Naive B cell (primary cell): ENCODE measurements at places on chromosomes 7 and 10. TPM values are rescaled to one million over a fixed set of nuclear protein-coding genes. Genes with fewer than 3 reads are reported as not detected.

TFAM gene
- 55.8 TPM for polyA plus RNA-seq

PRR15 gene
- not detected for polyA plus RNA-seq

FAM25A gene
- not detected for polyA plus RNA-seq

UCMA gene
- not detected for polyA plus RNA-seq

SLC26A5 gene
- not detected for polyA plus RNA-seq

EBLN1 gene
- polyA plus RNA-seq: not detected

ERV3-1 gene
- polyA plus RNA-seq: 10.0 TPM

WNT8B gene
- not detected for polyA plus RNA-seq

SEMA3C gene
- not detected for polyA plus RNA-seq

VSTM4 gene
- 0.17 TPM for polyA plus RNA-seq

TBL2 gene
- polyA plus RNA-seq: 15.6 TPM

PRLHR gene
- not detected for polyA plus RNA-seq

C7orf25 gene
- 6.9 TPM for polyA plus RNA-seq

PRTFDC1 gene
- not detected for polyA plus RNA-seq

SAP25 gene
- polyA plus RNA-seq: not detected

GNAT3 gene
- polyA plus RNA-seq: not detected

AKR1C8 gene
- polyA plus RNA-seq: not detected

IDE gene
- polyA plus RNA-seq: 11.5 TPM

PARD3 gene
- polyA plus RNA-seq: 0.16 TPM

MTPN gene
- polyA plus RNA-seq: 203 TPM

PRPS1L1 gene
- not detected for polyA plus RNA-seq

PLPP4 gene
- not detected for polyA plus RNA-seq

NEUROG3 gene
- not detected for polyA plus RNA-seq

ACTR3C gene
- 7.6 TPM for polyA plus RNA-seq

CNNM1 gene
- polyA plus RNA-seq: not detected

VGF gene
- polyA plus RNA-seq: not detected

MYL10 gene
- not detected for polyA plus RNA-seq

ATG9B gene
- 7.6 TPM for polyA plus RNA-seq

TRIM50 gene
- not detected for polyA plus RNA-seq

NPY gene
- not detected for polyA plus RNA-seq

DDC gene
- not detected for polyA plus RNA-seq

LRRC18 gene
- polyA plus RNA-seq: 0.92 TPM

GIMAP6 gene
- polyA plus RNA-seq: 0.22 TPM

XRCC2 gene
- not detected for polyA plus RNA-seq

NUTM2D gene
- not detected for polyA plus RNA-seq

GRID2IP gene
- 0.08 TPM for polyA plus RNA-seq

TMEM26 gene
- not detected for polyA plus RNA-seq

COL26A1 gene
- not detected for polyA plus RNA-seq

LIMK1 gene
- 11.2 TPM for polyA plus RNA-seq

GPR85 gene
- polyA plus RNA-seq: not detected

TEX36 gene
- polyA plus RNA-seq: not detected

OPALIN gene
- not detected for polyA plus RNA-seq

GPER1 gene
- polyA plus RNA-seq: 0.40 TPM

ASIC3 gene
- not detected for polyA plus RNA-seq

OR2A1 gene
- not detected for polyA plus RNA-seq

DENND2A gene
- not detected for polyA plus RNA-seq

LIPK gene
- polyA plus RNA-seq: not detected

ACSM6 gene
- polyA plus RNA-seq: not detected

CYP2E1 gene
- polyA plus RNA-seq: not detected

FKBP9 gene
- 0.77 TPM for polyA plus RNA-seq

TRPV6 gene
- not detected for polyA plus RNA-seq

CARD11 gene
- polyA plus RNA-seq: 15.2 TPM

TMEM213 gene
- not detected for polyA plus RNA-seq

AIMP2 gene
- polyA plus RNA-seq: 24.3 TPM

TBX20 gene
- not detected for polyA plus RNA-seq

ITGB8 gene
- not detected for polyA plus RNA-seq
